Upper lobe of left lung (tissue), 6 donors: ENCODE measurements at places on chromosomes 13 and 19. TPM values are rescaled to one million over a fixed set of nuclear protein-coding genes. Genes with fewer than 3 reads are reported as not detected.

GRCh38 chr19:42249149-42249750 is 5.7 kb downstream of the ERF start:
- no peak for DNase-seq

DNA sequence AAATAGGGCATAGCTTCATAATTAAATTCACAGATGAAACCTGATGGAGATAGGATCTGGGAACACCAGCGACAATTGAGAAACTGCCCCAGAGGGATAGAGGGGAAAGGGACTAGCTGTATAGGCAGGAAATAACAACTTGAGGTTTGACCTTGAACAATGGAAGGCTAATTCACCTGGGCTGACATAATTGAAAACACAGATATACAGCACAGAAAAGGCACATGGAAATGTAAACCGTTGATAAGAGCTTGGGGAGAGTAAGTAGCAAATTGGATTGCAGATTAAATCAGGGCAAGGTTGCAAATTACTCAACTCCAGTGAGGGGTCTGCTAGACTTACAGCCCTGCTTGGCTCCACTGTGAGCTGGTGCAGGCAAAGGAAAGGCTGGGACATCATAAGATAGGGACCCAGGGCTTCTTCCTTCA is 246.7 kb downstream of the DLEU7 start:
- DNase-seq, result no peak

- DNase-seq, result no peak
These were observed 73.1 kb downstream of the FLT1 start for GRCh38 chr13:28421676-28422410.

GRCh38 chr19:29044037-29044436 is 168.9 kb downstream of the UQCRFS1 start:
- no peak for DNase-seq

- DNase-seq, result no peak
These were observed 30.2 kb upstream of the ZNF414 start for GRCh38 chr19:8544168-8544567.

- DNase-seq, result peak; percentile 93
These were observed 3.0 kb downstream of the PRKD2 start for GRCh38 chr19:46713781-46714443.

- DNase-seq, result no peak
These were observed 43.9 kb downstream of the SLC10A2 start for GRCh38 chr13:103022336-103022735.

GRCh38 chr13:113740286-113740556 is 18.8 kb upstream of the TMEM255B start:
- DNase-seq, result no peak

DNA sequence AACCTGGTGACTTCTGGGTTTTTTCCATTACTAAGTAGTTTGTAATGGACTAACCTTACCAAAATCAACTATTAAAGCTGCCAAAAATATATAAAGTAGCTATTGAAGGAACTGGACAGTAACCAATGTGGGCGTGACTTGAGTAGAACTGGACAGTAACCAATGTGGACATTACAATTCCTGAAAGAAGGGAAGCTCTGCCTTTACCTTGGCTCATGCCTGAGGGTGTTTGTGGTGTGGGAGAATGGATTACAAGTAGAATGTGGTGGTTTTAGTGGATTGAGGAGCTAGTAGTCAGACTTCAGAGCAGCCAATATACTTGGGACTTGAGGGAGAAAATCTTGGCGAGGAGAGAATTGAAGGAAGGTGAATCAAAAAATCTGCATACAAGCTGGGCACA is 17.5 kb downstream of the LRRC63 start:
- no peak for DNase-seq

- DNase-seq, result no peak
These were observed 34.1 kb upstream of the KLF12 start for GRCh38 chr13:74168263-74168675.

GRCh38 chr19:34475026-34475974 is 6.3 kb upstream of the WTIP start:
- no peak for DNase-seq

GRCh38 chr19:5102520-5102919 is 133.6 kb downstream of the KDM4B start:
- peak; percentile 74 for DNase-seq

DNA sequence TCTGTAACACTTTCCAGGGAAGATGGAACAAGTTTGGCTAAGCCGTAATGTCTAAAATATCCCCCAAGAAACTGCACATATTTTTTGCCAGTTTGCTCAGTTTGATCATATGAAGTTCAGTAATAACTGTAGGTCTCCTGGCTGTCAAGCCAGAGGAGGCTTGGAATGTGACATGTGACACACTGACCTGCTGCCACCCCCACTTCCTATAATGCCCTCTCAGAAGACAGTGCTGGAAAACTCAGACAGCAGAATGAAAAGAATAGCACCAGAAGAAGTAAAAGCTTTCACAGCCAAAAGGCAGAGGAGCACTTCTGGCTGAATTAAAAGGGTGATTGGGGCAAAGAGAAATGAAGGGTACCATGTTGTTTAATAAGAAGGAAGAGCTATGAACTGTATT is 67.4 kb upstream of the UBAC2 start:
- DNase-seq, result no peak

DNA sequence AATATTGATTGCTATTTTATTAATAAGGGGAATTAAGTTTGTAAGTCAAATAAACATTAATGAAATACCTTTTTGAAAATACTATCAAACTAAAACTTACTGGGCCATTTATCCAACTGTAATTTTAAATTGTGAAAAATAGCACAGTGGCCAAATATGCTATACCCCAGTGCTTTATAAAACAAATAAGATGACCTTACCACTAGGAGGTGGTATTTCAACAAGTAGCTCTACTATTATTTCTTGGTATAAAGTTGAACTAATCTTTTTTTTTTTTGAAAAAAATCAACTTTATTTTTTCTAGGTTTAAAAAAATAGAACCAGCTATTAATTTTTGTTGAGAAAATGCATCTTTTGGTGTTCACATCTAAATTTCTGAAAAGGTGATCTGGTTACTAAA is 14.7 kb downstream of the LACC1 start:
- DNase-seq, result no peak

DNA sequence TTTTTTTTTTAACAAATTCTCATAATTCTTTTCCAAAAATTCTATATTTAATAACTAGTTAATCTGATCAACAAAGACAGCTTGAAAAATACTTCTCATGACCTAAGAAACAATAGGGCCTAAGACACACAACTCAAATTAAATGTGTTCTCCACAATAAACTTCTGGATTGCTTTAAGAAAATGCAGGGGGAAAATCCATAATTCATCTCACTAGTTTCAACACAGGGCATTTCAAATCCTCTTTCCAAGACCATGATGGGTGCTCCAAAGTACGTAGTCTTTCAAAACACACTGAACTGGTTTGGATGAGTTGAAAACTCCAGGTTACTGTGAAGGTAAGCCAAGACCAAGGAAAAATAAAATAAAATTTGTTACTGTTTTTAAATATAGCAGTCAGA is 62.6 kb downstream of the DCLK1 start:
- DNase-seq, result no peak

DNA sequence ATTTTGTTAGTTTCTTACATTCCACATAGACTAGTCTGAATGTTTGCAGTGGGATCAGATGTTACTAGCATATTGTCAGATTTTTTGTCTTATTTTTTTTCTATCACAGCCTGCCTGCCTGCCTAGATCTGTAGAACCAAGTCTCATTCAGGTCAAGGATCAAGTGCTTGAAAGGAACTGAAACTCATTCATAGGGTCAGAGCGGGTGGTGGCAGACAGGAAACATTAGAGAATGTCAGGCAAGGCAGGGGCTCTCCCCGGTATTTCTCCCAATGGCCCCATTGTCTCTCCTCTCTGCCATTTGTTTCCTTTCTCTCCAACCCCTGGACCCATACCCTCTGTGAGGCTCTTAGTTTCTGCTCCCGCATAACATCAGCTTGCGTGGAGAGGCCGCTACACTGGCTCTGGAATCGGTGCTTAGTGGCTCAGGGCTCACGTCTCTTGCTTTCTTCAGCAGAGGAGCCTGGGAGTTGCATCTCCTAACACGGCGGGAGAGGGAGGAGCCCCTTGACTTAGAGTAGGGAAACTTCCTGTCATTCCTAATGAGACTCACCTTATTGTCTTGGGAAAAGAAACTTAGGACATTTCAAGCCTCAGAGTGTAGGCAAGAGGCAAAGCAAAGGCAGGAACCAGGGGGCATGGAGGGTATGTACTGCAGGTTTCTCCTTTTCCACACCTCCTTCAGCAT is 35.6 kb upstream of the SPATA13 start:
- DNase-seq, result no peak

GRCh38 chr13:73369095-73369494 is 310.3 kb downstream of the KLF5 start:
- DNase-seq, result no peak

DNA sequence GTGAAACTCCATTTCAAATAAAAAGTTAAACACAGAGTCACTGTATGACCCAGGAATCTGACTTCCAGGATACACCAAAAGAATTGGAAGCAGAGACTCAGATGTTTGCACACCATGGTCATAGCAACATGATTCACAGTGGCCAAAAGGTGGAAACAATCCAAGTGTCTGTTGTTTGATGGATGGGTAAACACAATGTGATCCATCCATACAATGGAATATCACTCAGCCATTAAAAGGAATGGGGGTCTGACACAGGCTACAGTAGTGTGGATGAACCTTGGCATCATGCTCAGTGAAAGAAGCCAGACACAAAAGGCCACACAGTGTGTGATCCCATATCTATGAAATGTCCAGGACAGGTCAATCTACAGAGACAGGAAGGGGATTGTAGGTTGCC is 174.3 kb downstream of the PTPRS start:
- no peak for DNase-seq

DNA sequence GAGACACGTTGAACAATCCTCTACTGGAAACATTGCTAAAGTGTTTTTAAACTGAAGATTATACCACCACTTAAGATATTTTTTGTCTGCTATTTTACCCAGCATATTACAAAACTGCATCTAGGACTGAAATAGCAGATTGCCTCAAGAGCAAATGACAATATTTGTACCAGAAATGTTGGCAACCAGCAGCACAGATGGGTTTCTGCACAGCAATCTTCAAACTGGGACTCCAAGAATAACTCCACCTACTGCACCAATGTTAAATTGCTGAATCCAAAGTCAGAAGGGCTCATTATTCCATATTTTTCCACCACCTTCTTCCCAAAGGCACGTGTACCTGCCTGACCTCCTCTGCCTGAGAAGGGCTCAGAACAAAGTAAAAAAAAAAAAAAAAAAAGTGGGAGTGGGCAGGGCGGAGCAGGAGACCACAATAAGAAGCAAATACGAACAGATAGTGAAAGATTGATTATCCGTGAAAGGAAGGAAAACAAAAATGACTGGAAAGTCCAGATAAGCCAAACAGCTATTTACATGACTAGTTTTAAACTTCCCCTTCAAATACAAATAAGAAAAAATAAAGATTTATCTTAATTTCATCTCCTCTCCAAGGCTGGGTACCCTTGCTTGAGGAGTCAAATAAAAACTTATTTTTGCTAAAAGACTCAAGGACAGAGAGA is 79.4 kb downstream of the FOXO1 start:
- DNase-seq, result no peak

- DNase-seq, result no peak
These were observed 14.3 kb upstream of the FNDC3A start for GRCh38 chr13:48961379-48961778.

DNA sequence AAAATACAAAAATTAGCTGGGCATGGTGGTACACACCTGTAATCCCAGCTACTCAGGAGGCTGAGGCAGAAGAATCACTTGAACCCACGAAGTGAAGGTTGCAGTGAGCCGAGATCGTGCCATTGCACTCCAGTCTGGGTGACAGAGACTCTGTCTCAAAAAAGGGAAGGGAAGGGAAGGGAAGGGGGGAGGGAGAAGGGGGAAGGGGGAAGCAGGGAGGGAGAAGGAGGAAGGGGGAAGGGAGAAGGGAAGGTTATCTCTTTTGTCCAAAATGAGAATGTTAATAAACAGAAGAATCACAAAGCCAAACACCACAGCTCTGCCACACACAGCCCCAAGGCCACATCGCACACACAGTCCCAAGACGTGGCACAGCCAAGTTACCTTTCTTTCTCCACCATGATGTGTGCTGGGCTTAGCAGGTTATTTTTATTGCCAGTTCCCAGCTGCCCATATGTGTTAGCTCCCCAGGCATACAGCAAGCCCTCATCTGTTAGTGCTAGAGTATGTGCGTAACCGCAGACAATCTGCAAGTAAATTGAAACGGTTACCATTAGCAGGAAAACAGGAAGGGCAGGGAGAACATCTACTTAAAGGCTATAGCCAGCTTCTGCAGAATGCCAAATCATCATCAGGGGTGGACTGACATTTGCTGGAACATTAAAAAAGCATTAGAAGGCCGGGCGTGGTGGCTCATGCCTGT is 34.3 kb downstream of the RCBTB1 start:
- DNase-seq, result no peak

DNA sequence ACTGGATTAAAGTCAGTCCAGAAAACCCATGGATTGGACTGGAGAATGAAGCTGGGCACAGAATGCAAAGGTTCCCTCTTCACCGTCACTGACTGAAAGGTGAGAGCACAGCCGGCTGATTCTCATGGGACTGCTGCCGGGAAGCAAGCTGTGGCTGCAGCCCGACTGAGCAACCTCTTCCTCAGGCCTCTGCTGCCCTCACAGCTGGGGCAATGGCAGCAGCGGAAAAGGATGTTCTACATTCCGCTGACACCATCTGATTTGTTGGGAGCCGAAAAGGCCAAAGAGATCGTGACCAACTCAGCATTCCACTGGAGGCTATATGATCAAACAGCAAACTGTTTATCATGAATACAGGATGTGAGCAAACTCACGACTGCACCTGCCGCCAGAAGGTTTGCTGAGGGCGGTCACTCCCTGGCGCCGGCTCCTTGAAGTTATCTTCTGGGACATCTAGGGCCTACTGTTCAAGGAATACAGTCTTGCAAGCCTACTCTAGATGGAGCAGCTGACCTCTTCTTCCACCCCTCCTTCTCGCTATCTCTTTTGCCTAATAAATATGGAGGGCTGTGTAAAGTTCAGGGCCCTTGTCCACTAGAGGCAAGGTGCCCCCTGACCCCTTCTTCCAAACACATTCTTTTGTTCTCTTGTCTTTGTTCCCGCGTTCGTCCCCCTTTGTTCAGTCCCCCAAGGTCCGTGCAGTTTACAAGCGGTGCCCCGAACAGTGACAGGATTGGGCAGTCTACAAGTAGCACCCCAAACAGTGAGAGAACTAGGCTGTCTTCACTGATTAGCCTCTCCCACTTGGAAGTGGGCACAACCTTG is 19.6 kb upstream of the SIGLEC6 start:
- peak; percentile 20 for DNase-seq

GRCh38 chr19:42143341-42144234 is 11.3 kb upstream of the POU2F2 start:
- DNase-seq, result no peak

KLC3 gene
- 4.2 TPM for total RNA-seq

NRTN gene
- 1.3 TPM for total RNA-seq

RXFP2 gene
- not detected for total RNA-seq

CEBPA gene
- 128 TPM for total RNA-seq

UTP14C gene
- 16.1 TPM for total RNA-seq

TUBA3C gene
- not detected for total RNA-seq

ZNF541 gene
- 0.30 TPM for total RNA-seq

ARL11 gene
- total RNA-seq, result 2.6 TPM

KXD1 gene
- total RNA-seq, result 114 TPM

ZNF571 gene
- 0.89 TPM for total RNA-seq

SIGLEC5 gene
- total RNA-seq, result 2.1 TPM

NOVA2 gene
- total RNA-seq, result 4.7 TPM
